ENCODE measurements at places on chromosomes 7 and 10.

- no peak for DNase-seq
Observed at GRCh38 chr7:44891791-44892190, 6.5 kb upstream of the PURB start.

DNA sequence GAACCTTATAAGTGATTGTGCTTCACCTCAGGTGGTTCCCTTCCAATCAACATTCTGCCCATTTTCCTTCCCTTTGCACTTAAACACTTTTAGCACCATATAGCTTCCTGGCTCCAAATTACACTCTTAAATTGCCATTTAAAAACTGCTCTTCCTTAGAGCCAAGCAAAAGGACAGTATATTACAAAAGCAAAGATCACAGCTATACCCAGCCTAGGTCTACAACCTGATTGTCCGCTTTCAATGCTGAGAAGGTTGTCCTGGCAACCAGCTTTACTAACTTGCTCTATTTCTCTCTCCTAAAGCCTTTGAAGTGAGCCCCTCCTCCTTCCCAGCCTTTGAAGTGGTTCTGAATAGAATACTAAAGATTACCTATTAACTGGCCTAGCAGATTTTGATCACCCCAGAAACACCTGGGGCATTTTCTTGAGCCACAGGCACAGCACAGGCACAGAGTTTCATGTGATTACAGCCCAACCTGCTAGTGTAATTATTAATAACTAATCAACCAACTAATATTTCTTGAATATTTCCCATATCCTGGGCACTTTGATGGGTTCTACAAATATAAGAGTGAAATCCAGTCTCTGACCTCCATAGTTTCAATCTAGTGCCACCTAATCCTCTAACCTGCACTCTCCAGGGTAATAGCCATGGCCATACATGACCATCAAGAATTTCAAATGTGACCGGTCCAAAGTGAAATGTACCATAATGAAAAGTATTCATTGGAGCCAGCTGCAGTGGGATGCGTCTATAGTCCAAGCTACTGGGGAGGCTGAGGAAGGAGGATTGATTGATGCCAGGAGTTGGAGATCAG, 63.6 kb upstream of the TRIM24 start:
- peak; percentile 51 for DNase-seq

DNA sequence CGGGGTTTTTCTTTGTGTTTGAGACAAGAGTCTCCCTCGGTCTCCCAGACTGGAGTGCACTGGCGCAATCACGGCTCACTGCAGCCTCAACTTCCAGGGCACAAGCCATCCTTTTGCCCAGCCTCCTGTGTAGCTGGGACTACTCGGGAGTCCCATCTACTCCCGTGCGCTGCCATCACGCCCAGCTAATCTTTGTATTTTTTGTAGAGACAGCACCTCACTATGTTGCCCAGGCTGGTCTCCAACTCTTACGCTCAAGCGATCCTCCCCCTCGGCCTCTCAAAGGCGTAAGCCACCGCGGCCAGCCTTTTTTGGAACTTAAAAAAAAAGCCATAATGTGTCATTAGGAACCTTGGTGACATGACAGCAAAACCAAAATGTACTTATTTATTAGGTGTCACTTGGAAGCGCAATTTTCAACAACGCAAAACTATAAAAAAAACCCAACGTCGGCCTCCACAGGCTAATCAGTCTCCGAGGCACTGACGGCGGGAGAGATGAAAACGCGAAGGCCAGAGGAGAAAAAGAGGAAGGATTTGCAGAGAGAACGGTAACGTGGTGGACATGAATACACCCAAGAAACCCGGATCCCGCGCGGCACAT, 911 bp upstream of the HNRNPH3 start:
- no peak for DNase-seq

DNA sequence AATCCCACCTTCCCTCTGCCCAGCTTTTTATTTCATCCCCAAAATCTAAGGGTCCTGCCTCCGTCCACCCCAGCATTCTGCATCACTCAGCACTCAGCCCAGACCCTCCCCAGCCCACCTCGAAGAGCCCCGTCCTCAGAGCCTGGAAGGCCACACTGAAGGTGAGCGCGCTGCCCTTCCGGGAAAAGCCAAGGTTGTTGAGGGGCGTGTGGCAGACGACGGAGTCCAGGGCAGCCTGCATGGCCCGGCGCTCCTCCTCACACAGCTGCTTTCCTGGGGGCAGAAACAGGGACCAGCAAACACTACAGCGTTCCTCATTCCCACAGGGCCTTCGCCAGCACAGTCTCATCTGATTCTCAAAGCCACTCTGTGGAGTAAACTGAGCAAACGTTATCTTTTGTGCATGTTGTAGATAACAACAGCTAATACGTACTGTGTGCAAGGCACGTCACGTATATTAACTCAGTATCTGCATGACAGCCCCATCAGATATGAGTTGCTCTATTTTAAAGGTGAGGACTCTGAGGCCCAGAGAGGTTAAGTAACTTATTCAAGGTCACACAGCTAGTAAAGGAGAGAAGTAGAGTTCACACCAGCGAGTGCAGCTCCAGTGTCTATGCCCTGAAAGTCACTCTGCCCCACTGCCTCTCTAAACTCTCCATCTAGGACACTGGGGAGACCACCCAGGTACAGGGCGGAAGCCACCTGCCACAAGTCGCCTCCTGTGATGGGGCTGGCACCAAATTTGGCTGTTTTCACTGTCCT, 2.8 kb downstream of the TRAPPC14 start:
- no peak for DNase-seq

GRCh38 chr10:12195281-12195602, 449 bp downstream of the NUDT5 start:
- no peak for DNase-seq

DNA sequence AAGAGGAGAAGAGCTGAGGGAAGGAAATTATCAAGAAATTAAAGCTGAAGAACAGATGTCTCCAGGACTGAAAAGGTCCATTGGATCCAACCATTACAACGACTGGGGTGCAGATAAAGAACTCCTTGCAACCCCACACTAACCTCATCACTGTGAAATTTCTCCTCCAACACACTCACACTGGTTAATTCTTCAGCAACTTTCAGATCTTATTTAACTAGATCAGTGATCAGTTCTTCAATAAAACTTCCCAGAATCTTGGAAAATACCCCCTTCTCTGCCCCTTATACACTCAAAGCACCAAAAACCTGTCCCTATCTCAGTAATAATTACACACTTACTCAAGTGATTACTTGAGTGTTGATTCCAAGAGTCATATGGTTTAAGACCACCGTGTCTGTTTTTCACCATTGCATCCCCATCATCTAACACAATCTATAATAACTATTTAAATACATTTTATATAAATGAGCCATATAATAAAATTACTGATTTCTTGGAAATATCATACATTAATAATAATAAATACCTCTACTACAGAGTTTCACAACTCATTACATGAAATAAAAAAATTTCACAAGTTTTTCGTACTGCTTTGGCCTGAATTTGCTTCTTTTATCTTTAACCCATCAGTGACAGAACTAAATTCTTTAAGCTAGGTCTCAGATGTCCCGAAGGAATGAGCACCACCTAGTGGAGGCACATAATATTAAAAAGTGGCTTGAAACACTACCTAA, 123.7 kb downstream of the MPP7 start:
- DNase-seq, result peak; percentile 74

DNA sequence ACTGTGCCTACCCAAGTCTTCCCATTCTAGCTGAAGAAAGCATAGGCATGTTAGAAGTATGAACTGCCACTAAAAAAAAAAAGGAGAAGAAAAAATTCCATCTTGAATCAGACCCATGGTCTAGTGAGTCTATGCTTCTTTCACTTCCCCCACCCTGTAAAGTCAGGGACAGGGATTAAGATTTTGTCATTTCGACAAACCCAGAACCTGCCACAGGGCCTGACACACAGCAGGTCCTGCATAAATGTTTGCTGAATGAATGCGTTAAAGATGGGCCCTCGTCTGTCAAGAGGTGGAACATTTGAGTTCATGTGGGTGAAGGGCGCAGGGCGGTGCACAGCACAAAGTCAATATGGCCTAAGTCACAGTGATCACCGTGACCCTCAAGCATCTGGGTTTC, 4.9 kb downstream of the HIPK2 start:
- no peak for DNase-seq

- DNase-seq, result no peak
Observed at GRCh38 chr7:105996860-105997737, 34.0 kb downstream of the CDHR3 start.

GRCh38 chr7:83015916-83016315, 146.8 kb downstream of the PCLO start:
- DNase-seq, result no peak

DNA sequence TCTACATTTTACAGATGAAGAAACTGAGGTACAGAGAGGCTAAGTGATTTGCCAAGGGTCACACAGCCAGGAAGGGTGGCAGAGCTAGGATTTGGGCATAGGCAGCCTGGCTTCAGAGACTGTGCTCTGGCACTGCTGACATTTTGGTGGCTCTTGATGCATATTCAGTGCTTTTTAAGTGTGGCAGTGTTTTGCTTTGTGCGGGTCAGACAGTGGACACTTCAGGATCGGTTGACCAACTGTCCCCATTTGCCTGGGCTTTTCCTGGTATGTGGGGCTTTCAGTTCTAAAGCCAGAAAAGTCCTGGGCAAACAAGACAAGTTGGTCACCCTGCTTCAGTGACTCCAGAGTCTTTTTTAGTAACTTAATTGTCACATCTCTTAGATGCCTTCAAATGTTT, 35.0 kb downstream of the SUFU start:
- DNase-seq, result no peak

GRCh38 chr7:101553018-101553770, 75.9 kb downstream of the MYL10 start:
- no peak for DNase-seq

- no peak for DNase-seq
Observed at GRCh38 chr7:152196391-152196790, 170.9 kb downstream of the GALNT11 start.

- no peak for DNase-seq
Observed at GRCh38 chr7:84502239-84502638, 307.6 kb upstream of the SEMA3A start.

GRCh38 chr10:76868098-76868977, 769.3 kb downstream of the KCNMA1 start:
- no peak for DNase-seq

DNA sequence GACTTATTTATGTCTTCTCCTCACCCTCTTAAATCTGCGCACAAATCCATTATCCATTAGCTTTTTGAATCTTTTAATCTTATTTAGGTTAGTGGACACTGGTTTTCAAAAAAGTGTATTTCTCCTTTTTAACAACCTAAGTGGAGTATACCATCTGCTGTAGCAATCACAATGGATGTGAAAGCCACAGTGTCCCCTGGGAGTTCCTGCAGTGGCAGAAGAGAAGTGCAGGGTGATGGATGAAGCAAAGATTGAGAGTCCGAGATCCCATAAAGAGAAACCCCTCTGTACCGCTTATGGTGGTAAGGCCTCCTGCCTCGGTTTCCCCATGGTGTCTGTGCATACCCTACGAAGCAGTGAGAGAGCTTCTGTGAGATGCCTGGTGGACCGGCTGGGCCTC, 236.4 kb downstream of the COBL start:
- DNase-seq, result no peak

GRCh38 chr10:106502641-106503040, 661.9 kb downstream of the SORCS1 start:
- DNase-seq, result no peak

DNA sequence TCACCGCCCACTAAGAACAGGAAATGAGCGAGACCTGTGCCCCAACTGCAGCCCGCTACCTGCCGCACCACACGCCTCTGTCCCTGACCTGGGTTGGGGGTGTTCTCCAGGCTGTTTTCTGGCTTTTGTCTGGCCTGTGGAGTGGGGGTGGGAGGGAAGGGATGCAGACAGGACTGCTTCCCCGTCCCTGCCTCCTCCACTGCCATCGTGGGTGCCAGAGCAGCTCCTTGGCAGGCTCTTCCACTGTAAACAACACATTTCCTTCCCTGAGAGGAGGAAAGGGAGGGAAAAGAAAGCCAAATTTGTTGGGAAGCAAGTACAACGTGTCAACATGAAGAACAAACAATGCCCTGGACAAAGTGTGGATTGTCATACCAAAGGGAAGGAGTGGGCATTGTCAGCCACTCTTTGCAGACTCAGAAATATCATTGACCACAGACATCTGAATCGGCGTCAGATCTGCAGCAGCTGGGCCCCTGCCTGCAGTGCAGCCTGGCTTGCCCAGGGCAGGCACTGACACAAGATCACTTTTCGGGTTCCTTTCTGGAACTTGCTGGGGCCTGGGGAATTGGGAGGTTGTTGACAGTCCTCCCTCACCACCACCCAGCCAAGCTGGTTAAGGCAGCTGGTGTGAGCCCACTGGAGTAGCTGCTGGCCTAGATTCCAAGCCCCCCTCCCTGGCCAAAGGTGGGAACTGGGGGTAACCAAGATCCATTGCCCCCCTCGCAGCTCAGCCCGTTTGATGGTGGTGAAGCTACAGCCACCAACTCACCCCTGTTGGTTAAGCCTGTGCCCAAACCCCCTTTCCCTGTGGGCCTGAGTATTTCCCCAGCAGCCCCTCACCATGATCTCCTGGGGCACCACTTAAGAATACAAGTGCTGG, 22.6 kb upstream of the TRIM8 start:
- no peak for DNase-seq

GRCh38 chr7:515628-516027, 4.0 kb downstream of the PDGFA start:
- no peak for DNase-seq

DNA sequence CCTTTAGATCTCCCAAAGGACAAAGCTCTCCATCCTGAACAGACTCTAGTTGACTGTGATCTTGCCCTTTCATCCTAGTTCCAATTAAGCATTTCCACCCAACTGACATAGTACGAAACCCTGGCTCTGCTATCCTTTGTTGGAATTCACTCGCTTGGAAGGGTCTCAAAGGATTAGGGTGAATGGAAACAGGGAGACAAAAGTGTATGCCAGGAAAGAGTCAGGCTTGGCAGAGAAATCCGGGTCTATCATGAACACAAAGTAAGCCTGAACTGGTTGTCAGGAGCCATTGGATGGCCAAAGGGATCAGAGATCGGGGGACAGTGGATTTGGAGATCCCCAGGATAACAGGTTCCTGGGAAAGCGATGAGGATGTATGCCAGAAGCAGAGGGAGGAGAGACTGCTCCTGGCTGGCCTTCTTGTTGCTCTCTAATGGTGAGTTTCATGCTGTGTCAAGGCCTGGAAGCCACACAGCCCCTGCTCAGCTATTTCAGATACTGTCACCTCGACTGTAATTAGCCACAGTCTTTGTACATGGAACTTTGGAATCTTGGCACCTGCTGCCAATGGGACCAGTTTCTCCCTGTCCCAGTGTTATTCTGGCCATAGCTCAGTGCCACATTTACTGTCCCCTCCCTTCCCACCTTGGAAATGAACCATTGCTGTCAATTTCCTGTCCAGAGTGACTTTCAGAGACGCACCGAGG, 1168.7 kb upstream of the AUTS2 start:
- DNase-seq, result no peak

DNA sequence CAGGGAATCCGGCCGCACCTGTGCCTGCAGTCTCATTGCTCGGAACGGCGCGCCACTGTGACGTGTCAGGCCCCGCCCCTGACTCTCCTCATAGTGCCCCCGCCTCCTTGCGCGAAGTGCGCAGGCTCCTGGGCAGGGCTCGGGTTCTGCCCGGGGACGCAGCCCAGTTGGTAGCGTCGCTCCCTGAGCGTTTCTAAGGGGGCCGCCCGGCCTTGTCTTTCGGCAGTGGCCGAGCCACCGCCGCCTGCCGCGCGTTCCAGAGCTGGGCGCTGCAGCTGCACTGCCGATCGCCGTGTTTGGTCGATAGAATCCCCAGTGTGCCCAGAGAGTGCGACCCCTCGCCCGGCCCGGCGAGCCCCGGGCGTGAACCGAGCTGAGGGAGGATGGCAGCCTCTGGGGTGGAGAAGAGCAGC, at the start of gene KLHL7:
KLHL7 (plus strand) TSS at position 142 of the 413 bp plus-strand sequence; CDS start at position 384, 242 bp downstream.
- DNase-seq, result peak; percentile 96

Data from right lung (tissue), 10 donors.